Epithelial cell of esophagus (primary cell): ENCODE measurements at places on chromosomes 12 and 14.

- DNase-seq, result peak; percentile 39
These were observed 222.3 kb downstream of the RAD51B start for GRCh38 chr14:68041876-68042354.

GRCh38 chr12:107776171-107776570, 1.7 kb downstream of the ASCL4 start:
- no peak for DNase-seq

- DNase-seq, result no peak
These were observed 23.6 kb downstream of the SAMD4A start for GRCh38 chr14:54590481-54590880.

GRCh38 chr14:41349289-41349910, 257.3 kb upstream of the LRFN5 start:
- no peak for DNase-seq

GRCh38 chr12:24723759-24724158, 225.1 kb downstream of the BCAT1 start:
- no peak for DNase-seq

- DNase-seq, result no peak
These were observed 1.3 kb upstream of the ESYT1 start for GRCh38 chr12:56126732-56127239.
